Stimulated activated CD4-positive, alpha-beta T cell treated with anti-CD3 and anti-CD28 coated beads, Interleukin-1b, Interleukin-23, amount 100 ng/mL, for 24 hours (primary cell): ENCODE measurements at places on chromosomes 12 and 14.

DNA sequence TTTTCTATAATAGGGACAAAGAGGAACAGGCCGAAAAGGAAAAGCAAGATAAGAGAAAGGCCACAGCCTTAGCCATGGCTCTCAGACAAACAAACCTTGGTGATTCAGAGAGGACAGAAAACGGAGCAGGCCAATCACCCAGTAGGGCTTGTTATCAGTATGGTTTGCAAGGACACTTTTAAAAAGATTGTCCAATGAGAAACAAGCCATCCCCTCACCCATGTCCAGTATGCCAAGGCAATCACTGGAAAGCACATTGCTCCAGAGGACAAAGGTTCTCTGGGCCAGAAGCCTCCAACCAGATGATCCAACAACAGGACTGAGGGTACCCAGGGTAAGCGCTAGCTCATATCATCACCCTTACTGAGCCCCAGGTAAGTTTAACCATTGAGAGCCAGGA, 243.8 kb upstream of the BTG1 start:
- no peak for DNase-seq

- no peak for DNase-seq
These were observed 30.3 kb downstream of the PITPNM2 start for GRCh38 chr12:123120452-123121166.

GRCh38 chr14:104766863-104767633, 14.1 kb downstream of the SIVA1 start:
- no peak for DNase-seq

DNA sequence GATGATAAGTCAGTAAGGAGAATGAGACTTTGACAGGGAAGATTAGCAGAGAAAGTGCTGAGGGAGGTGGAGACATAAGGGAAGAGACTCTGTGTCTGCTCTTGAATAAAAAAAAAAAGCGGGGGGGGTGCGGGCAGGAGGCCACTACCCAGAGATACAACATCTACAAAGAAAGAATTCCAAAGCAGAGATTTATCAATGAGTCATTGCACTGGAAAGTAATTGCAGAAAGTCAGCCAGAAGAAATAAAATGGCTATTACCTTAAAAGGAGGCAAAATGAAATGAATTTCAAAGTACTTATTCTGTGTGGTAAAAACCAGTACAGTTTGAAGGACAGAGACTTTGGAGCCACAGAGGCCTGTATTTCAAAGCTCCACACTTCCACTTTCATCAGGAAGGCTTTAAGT, 267.1 kb upstream of the PRKD1 start:
- no peak for DNase-seq

DNA sequence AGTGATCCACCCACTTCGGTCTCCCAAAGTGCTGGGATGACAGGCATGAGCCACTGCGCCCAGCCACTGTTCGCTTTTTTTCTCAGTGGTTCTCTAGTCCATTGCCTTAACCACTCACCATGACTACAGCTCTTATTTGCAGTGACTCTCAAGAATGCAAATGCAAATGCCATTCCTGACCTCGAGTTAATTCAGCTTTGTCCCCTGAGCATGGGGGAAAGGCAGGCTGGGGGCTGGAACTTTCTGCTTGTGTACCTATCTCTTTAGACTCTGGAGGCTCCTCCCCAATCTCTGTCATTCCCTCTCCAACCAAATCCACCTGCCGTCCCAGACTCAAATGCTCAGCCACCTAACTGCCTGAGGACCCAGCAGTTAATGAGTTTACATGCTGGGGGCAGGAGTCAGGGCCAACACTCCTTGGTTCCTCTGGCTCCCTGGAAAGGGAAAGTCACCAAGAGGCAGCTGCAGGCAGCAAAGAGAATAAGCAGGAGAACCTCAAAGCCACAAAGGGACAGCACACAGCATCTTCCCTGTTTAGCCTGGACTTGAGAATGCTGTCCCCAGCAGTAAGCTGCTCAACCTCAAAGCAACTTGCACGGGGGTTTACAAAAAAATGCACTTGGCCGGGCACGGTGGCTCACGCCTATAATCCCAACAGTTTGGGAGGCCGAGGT, 5.3 kb upstream of the HNF1A start:
- no peak for DNase-seq

- no peak for DNase-seq
These were observed 1.9 kb downstream of the MYO1A start for GRCh38 chr12:57047981-57048380.

- DNase-seq = no peak
These were observed 112.6 kb downstream of the ADGRD1 start for GRCh38 chr12:131066207-131066885.

DNA sequence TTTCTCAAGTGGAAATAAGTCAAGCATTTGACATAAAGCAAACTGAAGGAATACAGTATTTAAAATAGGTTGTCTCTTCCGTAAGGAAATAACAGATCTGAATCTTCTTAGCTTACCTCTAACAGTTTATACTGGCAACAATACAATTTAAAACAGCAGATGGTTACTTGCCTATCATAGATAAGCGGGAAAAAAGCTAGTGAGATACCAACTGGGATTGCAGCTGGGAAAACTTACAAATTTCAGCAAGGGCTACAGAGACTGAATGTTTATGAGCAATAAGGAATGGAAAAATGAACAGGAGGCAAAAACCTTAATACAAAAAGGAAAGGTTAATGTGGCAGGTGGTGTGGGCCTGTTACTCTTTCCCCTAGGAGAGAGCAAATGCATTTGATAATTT, 220.0 kb downstream of the RASSF9 start:
- no peak for DNase-seq

DNA sequence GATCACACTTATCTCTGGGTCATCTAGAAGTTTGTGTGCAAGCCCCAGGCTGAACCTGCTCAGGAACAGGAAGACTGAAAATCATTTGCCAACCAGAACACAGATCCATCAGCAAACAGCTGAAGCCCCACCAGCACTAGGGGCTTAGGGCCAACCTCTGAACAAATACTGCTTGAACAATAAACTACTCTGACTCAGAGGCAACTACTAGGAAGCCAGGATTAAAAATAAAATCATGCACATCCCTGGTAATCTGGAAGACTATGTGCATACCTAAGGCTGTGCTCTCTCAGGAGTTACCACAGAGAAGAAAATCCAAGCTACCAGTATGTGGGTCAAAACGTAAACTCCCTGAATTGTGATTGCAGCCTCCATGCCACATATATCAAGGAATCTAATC, 15.9 kb downstream of the GALNT8 start:
- no peak for DNase-seq
